Stimulated activated CD4-positive, alpha-beta T cell treated with anti-CD3 and anti-CD28 coated beads, Interleukin-2, amount 100 ng/mL, for 24 hours (primary cell): ENCODE measurements at places on chromosomes 13 and 19.

GRCh38 chr13:49530457-49530856, 34.7 kb downstream of the PHF11 start:
- no peak for DNase-seq

DNA sequence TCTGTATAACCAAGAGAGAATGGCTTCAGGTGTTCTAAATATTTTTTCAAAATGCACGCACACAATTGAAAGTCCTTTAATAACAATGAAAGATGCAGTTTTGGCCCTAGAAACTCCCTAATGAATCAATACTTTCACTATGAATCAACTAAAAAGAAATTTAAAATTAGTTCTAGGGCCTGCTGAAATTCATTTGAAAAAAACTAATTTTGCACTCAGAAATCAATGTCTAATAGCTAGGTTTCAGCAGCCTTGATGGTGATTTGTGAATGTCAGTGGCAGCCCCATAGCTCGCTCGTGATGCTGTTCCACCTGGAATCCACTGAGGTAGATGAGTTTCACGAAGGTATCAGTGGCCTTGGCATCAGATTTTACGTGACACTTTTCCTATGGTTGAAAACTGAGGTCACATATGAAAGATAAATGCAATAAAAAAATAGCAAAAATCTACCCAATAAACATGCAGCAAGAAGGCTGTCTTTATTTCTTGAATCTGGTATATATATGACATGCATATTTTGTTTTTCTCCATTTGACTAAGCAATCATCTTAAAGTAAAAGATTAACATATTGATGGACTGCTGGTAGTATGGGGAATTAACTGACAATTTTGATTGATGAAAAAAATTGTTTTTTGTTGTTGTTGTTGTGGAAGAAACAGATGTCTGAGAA, 141.0 kb downstream of the AKAP11 start:
- no peak for DNase-seq

- DNase-seq: no peak
These were observed 52.2 kb downstream of the SPATA13 start for GRCh38 chr13:24212674-24213073.

DNA sequence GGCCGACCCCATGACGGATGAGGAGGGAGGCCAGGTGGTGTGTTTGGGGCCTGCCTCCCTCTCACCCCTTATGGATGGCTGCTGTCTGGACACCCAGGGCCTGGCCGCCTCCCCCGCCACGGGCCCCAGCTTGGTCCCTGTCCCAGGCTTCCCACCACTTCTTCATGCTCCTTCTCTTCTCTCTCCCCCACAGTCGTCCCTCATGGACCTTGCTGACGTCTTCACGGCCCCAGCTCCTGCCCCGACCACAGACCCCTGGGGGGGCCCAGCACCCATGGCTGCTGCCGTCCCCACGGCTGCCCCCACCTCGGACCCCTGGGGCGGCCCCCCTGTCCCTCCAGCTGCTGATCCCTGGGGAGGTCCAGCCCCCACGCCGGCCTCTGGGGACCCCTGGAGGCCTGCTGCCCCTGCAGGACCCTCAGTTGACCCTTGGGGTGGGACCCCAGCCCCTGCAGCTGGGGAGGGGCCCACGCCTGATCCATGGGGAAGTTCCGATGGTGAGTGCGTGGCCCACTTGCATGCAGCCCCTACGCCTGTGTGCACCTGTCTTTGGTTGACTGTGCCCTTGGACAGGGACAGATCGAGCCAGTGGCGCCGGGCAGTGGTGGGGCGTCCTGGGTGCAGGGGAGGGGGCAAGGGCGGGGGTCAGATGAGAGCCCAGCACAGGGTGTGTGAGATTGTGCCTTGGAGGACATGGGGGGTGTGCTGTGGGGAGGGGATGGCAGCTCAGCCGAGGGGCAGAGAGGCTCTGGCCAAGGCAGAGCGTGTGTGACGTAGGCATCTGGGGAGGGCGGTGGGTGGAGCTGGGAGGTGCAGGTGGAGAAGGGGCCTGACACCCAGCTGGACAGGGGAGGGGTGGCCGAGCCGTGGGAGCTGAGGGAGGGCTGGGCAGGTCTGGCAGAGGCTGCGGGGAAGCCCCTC, 16.8 kb downstream of the EPN1 start:
- no peak for DNase-seq

DNA sequence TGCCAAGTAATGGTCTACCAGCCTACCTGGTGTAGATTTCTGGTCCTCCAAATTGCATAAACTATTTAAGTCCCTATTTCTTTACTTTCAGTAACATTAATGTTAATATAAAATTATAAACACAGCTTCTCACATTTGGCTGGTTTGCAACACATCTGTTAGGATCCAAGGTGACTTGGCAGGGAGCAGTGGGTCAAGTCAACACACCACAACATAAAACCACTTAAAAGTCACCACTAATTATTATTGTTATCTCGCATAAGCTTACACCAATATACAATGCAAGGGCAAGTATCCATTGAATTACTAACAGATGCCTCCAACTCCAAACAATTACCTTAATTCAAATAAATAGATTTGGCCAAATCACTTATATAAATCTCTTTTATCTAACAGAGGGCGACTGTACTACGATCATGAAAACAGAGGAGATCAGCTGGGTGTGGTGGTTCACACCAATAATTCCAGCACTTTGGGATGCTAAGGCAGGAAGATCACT, 74.7 kb downstream of the FGF14 start:
- DNase-seq: no peak
